Left colon (tissue), 2 donors: ENCODE measurements at places on chromosomes 13 and 19. TPM values are rescaled to one million over a fixed set of nuclear protein-coding genes. Genes with fewer than 3 reads are reported as not detected.

The S1PR4 gene
- total RNA-seq: 1.1 TPM

The NALCN gene
- total RNA-seq: 0.17 TPM

The POGLUT2 gene
- total RNA-seq: 1.1 TPM

The ZNF626 gene
- 2.2 TPM for total RNA-seq

The CBARP gene
- 0.21 TPM for total RNA-seq

The B3GNT3 gene
- 240 TPM for total RNA-seq

The PRODH2 gene
- total RNA-seq: not detected

The IGFLR1 gene
- 4.1 TPM for total RNA-seq
